AG04449 (cell line): ENCODE measurements at places on chromosomes 5 and 9.
A peak's percentile ranks its signal among the peaks of the same experiment; 100 is the strongest.

- no peak for DNase-seq
These were observed 73.4 kb upstream of the PLPP6 start for GRCh38 chr9:4588721-4589120.

DNA sequence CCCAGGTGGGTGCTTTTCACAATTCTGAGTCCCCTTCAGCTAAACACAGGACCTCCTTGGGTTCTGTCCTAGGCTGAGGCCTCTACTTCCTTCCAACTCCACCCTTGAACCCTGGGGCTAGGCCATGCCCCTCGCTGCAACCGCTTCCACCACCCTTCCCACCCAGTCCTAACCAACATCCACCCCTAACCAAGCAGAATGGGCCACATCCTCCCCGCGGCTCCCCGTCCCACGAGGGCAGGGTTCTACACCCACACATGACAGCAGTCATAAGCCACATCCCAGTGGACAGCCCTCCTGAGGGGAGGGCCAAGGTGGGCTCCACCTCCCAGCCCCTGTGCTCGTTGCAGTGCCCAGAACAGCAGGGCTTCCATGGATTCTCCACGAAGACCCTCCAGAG is 65.8 kb downstream of the SHB start:
- no peak for DNase-seq

DNA sequence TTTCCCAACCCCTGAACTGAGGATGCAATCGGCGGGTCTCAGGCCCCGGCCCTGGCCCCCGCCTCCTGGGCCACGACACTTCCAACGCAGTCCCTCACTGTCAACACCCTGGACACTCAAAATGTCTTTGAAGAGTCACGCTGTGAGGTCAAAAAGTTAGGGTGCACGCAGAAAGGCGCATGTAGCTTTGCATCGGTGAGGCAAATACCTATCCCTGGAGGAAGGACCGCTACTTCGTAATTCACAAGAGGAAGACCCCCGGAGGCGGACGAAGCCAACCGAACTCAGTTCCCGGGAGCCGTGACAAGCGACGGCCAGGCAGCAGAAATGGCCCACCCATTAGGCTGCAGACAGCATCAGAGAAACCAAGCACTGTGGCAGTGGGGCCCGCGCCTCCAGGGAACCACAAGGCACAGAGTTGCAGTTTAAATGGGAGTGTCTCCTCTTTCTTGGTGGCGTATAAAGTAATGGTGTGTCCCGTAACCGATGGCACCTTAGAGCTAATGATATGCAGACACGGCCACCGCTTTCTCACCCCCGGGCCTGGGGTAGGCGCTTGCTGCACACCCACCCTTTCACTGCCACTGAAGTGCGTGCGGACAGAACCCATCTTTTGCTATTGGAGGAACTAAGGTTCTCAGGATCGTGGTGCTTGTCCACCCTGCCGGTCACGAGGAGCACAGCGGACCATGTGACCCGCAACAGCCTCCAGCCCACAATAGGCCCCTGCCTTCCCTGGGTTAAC is 9.0 kb downstream of the ADAMTS2 start:
- no peak for DNase-seq

DNA sequence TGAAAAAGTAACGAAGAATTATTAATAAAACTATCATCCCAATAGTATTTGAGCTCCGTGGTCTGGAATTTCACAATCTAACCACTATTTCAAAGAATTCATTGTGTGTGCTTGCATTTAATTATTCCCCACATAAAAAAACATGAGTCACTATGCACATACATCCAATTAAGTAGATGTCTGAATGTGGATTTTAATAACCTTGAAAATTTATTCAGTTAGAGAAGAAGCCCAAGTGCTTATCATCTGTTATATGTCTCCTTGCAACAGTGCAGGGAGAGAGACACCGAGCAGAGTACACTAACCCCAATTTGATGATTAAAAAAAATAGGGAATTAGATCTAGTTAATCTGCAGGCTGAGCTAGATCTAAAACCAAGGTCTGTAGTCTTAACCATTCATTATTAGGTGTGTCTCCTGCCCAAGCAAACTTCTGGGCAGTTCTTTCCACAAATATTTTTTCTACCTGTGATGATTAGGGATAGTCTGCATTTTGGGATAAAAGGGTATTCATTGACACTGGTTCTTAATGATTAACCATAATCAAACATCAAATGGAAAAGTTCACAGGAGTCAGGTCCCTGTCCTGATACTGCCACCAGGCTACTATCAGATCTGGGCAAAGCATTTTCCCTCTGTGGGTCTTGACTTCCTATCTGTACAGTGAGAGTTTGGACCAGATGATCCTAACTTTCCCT is 164.2 kb downstream of the GRIA1 start:
- peak; percentile 29 for DNase-seq

DNA sequence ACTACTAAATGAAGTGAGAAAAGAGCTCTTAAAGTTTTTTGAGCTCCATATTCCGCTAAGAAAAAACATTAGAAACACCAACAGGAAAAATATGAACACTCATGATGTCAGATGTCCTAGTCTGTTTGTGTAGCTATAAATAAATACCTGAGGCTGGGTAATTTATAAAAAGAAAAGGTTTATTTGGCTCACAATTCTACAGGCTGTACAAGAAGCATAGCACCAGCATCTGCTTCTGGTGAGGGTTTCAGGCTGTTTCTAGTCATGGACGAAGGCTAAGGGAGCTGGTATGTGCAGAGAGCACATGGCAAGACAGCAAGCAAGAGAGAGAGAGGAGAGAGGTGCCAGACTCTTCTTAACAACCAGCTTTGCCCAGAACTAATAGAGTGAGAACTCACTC is 186.2 kb downstream of the PLK2 start:
- no peak for DNase-seq

DNA sequence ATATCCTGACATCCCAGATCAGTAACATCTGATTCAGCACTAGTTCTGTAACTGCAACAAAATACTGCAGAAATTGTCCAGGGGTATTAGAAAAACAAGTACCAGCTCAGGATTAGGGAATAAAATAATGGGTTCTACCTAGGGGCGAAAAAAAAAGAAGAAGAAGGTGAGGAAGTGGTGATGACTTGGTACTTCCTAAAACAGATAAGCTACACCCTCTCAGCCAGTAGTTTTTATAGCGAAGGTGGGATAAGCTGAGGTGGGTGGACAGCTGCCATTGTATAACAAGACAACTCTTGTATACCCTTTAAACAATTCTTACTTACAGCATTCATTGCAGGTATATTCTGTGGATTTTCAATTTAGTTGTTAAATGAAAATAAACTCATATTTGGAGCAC is 19.1 kb downstream of the RAPGEF6 start:
- DNase-seq = no peak

- DNase-seq = no peak
These were observed 211.8 kb downstream of the FANCC start for GRCh38 chr9:95105519-95106287.

DNA sequence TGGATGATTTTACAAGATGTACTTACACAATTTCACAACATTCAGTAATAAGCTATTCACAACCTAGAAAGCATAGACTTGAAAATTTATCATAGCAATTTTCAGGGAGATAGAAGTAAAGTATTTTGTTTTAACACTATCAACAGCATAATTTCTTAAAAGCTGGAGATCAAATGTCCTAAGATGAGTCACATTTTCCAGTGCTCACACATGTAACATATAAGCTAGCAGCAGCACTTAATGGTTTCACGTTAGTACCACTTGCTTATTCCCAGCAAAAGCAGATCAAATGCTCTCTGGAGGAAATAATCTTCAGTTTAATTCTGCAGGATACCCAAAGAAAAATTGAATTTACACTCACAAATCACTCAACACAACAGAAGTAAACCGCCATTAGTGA is 6.5 kb downstream of the OR13C8 start:
- no peak for DNase-seq

- DNase-seq = no peak
These were observed 114.1 kb upstream of the DAPK1 start for GRCh38 chr9:87383344-87384150.

- no peak for DNase-seq
These were observed 144.9 kb downstream of the BARX1 start for GRCh38 chr9:93810028-93810971.

DNA sequence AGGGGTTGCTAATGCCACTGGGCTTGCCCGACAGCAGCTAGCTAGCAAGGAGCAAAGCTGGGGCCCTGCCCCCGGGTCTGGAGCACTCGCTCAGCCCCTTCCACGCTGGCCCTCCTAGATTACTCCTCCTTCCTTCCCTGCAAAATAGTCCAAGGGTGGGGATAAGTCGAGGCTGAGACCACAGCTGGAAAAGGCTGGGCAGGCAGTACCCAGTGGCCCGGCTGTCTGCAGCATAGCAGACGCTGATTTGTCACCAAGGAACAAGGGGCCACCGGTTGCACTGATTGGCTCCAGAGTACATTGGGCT is 73.9 kb downstream of the ADAMTS2 start:
- no peak for DNase-seq
